ENCODE measurements at places on chromosomes 1 and 21. TPM values are rescaled to one million over a fixed set of nuclear protein-coding genes. Genes with fewer than 3 reads are reported as not detected.

GRCh38 chr1:27868932-27869718 is 3.2 kb upstream of the THEMIS2 start:
- peaks cover 14% of the 10 kb centered on the region for H3K27me3 ChIP-seq
- no peaks in the 10 kb centered on the region for H3K36me3 ChIP-seq
- H3K4me1 ChIP-seq: peaks cover 7% of the 10 kb centered on the region
- H3K27ac ChIP-seq: no peak overlapping the region
- H3K4me3 ChIP-seq: no peak overlapping the region

- DNase-seq: no peak
- peak overlapping the region; percentile 73 for H3K27ac ChIP-seq
- no peak overlapping the region for H3K4me3 ChIP-seq
- peaks cover 72% of the 10 kb centered on the region for H3K4me1 ChIP-seq
- no peaks in the 10 kb centered on the region for H3K27me3 ChIP-seq
Observed at GRCh38 chr1:226691247-226691646, 47.8 kb downstream of the ITPKB start.

DNA sequence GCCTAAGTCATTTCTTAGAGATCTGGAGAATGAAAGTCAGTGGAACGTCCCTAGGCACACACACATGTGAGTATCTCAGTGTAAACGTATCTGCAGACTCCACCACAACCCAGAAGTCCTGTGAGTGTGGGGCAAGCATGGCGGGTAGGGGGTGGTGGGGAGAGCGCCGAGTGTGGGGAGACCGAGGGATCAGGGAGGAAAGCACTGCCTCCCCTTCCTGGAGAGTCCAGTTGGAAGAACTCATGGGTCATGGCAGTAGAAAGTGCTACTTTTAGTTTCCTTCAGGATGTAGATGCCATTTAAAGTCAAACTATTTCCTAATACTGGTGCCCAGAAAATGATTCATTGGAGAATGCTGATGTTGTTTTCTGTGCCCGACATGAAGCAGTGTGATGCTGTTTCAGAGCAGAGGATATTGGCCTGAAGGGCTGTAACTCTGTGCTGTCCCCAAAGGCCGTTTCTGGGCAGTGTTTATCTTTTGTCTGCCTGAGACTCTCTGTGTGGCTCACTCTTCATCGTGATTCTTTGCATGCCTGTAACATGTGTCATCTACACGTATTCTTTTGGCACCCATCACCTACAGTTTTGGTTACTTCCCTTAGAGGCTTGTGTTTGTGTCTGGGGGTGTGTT is 45.7 kb upstream of the TSPAN2 start:
- peak overlapping the region; percentile 70 for H3K27ac ChIP-seq
- no peaks in the 10 kb centered on the region for H3K36me3 ChIP-seq
- no peak overlapping the region for H3K4me3 ChIP-seq

DNA sequence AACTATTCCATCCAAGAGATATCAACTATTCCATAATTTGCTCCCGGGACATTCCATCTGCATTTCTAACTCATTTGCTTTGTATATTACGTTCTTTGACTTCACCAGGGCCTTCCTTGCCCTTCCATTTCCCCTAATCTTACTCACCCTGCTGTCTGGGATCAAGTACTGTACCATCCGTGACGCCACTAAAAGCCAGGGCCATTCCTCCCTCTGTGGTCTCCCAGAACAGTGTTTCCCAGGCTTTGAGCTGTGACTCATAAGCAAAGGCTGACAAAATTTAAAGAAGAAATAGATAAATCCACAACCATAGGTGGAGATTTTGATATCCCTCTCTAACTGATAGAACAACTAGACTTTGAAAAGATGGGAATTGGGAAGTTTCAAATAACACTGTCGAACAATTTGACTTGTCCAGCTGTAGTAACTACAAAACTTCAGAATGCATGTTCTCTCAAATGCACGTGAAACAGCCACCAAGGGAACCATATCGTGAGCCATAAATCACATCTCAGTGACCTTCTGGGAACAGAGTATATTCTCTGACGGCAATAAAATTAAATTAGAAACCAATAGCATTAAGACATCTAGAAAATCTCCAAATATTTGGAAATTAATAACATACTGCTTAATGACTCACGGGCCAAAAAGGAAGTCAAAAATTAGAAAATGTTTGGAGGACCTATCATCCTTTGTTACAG is 501.0 kb downstream of the SETD4 start:
- DNase-seq: no peak
- H3K36me3 ChIP-seq: no peaks in the 10 kb centered on the region
- H3K27ac ChIP-seq: no peak overlapping the region
- no peaks in the 10 kb centered on the region for H3K4me1 ChIP-seq
- no peak overlapping the region for H3K4me3 ChIP-seq

GRCh38 chr1:201153474-201154388 is 543 bp downstream of the TMEM9 start:
- H3K4me1 ChIP-seq: peaks cover 38% of the 10 kb centered on the region
- peak overlapping the region; percentile 71 for H3K4me3 ChIP-seq
- no peaks in the 10 kb centered on the region for H3K27me3 ChIP-seq
- DNase-seq: no peak
- no peaks in the 10 kb centered on the region for H3K36me3 ChIP-seq
- peak overlapping the region; percentile 75 for H3K27ac ChIP-seq

DNA sequence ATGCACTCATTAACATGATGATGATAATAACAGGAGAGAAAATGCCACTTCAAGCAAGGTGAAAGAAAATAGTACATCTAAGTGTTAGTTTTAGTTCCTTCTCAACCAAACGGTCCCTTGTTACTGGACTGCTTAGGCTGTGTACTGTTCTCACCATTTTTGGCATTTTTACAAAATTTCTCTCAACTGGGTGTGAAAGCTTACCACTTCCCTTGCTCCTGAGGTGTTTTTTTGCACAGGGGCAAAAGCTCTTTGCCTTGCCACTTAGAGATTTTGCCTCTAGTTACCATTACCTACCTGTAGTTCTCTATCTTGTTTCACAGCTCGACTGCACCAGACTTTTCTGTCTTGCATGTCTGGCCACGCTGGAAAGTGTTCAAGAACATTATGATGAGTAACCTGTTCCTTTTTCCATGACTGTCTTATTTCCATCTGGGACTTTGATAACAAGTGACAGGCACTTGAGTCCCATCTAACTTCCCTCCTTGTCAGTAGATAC is 10.7 kb downstream of the NEK7 start:
- H3K27ac ChIP-seq: peak overlapping the region; percentile 70
- no peaks in the 10 kb centered on the region for H3K27me3 ChIP-seq
- peak; percentile 31 for DNase-seq
- no peak overlapping the region for H3K4me3 ChIP-seq

GRCh38 chr21:25307489-25307888 is 299.8 kb downstream of the MRPL39 start:
- H3K27ac ChIP-seq: no peak overlapping the region
- no peaks in the 10 kb centered on the region for H3K27me3 ChIP-seq
- no peaks in the 10 kb centered on the region for H3K36me3 ChIP-seq

- H3K36me3 ChIP-seq: no peaks in the 10 kb centered on the region
- H3K27me3 ChIP-seq: no peaks in the 10 kb centered on the region
- no peak for DNase-seq
- no peak overlapping the region for H3K4me3 ChIP-seq
Observed at GRCh38 chr1:211033921-211034525, 99.9 kb downstream of the KCNH1 start.

GRCh38 chr1:238658763-238659162 is 727.6 kb upstream of the CHRM3 start:
- H3K4me3 ChIP-seq: no peak overlapping the region
- H3K36me3 ChIP-seq: no peaks in the 10 kb centered on the region
- no peak for DNase-seq
- H3K27me3 ChIP-seq: no peaks in the 10 kb centered on the region
- no peaks in the 10 kb centered on the region for H3K4me1 ChIP-seq

DNA sequence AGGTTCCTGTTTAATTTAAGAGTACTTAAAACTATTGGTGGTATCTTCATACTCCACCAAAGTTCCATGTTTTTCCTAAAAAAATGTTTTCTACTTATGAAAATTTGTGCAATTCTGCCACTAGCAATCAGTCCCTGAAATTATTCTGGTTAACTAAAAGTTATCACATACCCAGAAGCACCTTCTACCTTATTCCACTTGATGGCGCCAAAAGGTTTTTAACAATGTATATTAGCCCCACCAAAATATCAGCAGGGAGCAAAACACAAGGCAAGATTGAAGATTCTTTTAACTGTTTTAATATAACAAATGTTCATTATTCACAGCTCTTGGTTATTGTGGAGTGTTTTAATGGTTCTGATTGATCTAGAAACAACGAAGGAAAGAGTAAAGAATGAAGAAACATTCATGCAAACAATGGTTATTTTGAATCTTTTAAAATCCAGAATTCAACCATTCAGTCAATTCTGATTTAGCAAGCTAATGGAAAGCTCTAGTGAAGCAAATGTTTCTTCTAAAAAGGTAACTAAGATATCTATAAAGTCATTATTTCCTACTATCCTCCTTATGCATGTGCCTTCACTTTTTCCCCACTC is 67.2 kb downstream of the TTLL7 start:
- no peak for DNase-seq
- H3K36me3 ChIP-seq: no peaks in the 10 kb centered on the region
- H3K27me3 ChIP-seq: no peaks in the 10 kb centered on the region
- no peak overlapping the region for H3K4me3 ChIP-seq

DNA sequence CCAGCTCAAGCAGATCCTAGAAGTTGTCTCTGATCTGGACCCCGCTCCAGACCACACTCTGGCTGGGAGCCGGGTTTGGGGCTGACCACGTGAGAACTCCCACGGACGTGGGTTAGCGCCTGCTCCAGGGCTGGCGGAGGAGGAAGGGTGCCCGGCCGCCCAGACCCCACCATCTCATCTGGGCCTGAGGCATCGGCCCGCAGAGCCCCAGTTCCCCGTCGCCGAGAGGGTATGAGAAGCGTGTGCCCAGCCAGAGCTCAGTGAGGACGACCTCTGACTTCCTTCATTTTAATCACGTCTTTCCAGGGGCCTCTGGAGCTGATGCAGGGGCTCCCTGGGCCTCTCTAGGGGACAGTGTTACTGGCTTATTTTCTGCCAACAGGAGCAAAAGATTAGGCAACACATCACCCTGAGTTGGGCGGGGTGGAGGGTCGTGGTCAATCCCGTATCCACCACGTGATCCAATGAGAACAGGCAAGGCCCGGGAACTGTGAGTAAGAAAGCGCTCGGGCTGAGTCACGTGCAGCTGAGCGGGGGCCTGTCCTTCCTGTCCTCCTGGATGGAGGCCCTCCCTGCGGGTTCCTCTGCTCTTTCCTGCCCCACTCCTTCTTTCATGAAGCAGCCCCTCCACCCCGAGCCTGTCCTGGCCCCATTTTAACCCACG is 81.1 kb downstream of the SIK1 start:
- no peak for DNase-seq
- H3K36me3 ChIP-seq: no peaks in the 10 kb centered on the region
- H3K4me1 ChIP-seq: peaks cover 14% of the 10 kb centered on the region
- H3K27ac ChIP-seq: no peak overlapping the region
- H3K27me3 ChIP-seq: no peaks in the 10 kb centered on the region

DNA sequence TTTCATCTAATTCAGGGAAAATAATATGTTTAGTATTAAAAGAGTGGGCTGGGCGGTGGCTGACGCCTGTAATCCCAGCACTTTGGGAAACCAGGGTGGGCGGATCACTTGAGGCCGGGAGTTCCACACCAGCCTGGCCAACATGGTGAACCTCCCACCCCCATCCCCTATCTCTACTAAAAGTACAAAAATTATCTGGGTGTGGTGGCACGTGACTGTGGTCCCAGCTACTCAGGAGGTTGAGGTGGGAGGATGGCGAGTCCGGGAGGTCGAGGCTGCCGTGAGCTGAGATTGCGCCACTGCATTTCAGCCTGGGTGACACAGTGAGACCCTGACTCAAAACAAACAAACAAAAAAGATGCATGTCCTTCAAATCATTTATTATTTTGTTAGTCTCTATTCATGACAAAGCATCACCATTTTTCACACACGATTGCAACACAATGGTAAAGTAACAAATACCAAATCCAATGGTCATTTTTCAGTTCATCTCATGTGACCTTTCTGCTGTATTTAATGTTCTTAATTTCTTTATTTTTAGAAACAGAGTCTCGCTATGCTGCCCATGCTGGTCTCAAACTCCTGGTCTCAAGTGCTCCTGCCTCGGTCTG is 1.0 kb downstream of the MSH4 start:
- DNase-seq: no peak
- H3K4me1 ChIP-seq: no peaks in the 10 kb centered on the region
- H3K27ac ChIP-seq: no peak overlapping the region
- H3K4me3 ChIP-seq: no peak overlapping the region

DNA sequence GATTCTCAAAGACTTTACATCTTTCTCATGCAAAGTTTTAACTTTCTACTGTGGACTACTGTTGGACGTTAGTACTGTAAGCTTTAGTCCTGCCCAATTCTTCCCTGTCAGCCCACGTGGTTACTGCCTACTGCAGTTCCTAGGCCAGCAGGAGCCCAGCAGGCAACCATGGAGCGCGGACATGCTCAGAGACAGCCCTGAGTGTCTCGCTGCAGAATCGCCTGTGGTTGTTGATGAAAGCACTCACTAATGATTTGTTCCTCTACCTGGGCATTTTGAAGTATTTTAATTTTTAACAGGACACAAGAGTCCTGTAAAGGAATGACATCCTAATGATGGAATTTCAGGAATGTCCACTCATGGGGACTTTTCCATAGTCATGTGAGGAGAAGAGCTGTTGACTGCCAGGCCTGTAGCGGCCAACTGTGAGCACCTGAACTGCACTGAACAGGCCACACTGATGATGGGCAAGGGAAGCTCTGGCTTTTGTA is 44.1 kb downstream of the PGBD5 start:
- H3K27ac ChIP-seq: no peak overlapping the region
- DNase-seq: no peak
- no peaks in the 10 kb centered on the region for H3K36me3 ChIP-seq
- H3K27me3 ChIP-seq: no peaks in the 10 kb centered on the region
- no peaks in the 10 kb centered on the region for H3K4me1 ChIP-seq

GRCh38 chr1:154276797-154277196 is 4.4 kb downstream of the HAX1 start:
- no peak for DNase-seq
- H3K27ac ChIP-seq: no peak overlapping the region

- no peaks in the 10 kb centered on the region for H3K4me1 ChIP-seq
- no peaks in the 10 kb centered on the region for H3K36me3 ChIP-seq
- H3K4me3 ChIP-seq: no peak overlapping the region
- DNase-seq: no peak
- H3K27me3 ChIP-seq: no peaks in the 10 kb centered on the region
Observed at GRCh38 chr1:240672132-240672811, 60.3 kb upstream of the GREM2 start.

GRCh38 chr1:32122151-32122550 is 14.3 kb downstream of the KPNA6 start:
- no peak overlapping the region for H3K4me3 ChIP-seq
- H3K27ac ChIP-seq: no peak overlapping the region
- H3K4me1 ChIP-seq: peaks cover 31% of the 10 kb centered on the region
- H3K27me3 ChIP-seq: no peaks in the 10 kb centered on the region

DNA sequence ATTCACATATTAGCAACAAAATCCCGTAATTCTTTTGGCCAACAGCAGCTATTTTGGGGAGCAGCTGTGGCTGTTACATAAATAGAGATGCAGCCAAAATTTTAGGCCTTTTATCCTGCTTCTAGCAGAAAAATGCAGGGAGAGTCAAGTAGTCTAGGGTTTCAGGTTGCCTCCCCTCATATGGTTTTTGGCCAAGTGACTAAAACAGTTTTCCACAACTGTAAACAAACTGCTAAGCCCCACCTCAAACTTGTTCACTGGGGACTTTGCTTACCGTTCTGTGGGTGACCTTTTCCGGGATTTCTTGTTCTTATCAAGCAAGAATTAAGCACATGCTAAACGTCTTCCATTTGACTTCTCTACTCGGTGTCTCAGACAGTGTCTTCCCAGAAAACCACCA is 133.4 kb downstream of the EDEM3 start:
- no peak overlapping the region for H3K4me3 ChIP-seq
- H3K36me3 ChIP-seq: peaks cover 10% of the 10 kb centered on the region
- H3K4me1 ChIP-seq: peaks cover 70% of the 10 kb centered on the region
- no peak for DNase-seq

CYP4A22 gene
- 0.32 TPM for total RNA-seq

SMPDL3B gene
- not detected for total RNA-seq

HAPLN2 gene
- total RNA-seq: 6.0 TPM

KANK4 gene
- total RNA-seq: 0.16 TPM

All from gastrocnemius medialis (tissue), 4 donors.